ENCODE measurements at places on chromosomes 3 and 15.

DNA sequence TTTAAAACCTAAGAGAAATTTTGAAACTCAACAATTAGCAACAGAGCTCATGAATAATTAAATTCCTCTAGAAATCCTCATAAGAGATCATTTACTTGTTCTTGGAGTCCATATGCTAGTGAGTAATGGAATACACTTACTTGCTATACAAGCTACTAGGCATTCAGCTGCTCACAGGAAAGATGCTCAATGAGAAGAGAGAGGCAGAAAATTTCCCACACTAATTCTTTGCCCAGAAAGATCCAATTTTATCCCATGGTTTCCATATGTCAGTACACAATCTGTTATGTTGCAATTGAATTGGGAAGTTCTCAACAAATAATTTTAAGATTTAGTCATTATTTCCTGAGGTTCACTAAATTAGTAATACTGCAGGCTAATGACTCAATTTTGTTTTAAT is 310.4 kb downstream of the RYR3 start:
- no peak for DNase-seq

GRCh38 chr3:139532976-139533375 is 6.6 kb downstream of the RBP1 start:
- DNase-seq = no peak

- no peak for DNase-seq
These were observed 19.1 kb upstream of the FAM3D start for GRCh38 chr3:58685641-58686040.

DNA sequence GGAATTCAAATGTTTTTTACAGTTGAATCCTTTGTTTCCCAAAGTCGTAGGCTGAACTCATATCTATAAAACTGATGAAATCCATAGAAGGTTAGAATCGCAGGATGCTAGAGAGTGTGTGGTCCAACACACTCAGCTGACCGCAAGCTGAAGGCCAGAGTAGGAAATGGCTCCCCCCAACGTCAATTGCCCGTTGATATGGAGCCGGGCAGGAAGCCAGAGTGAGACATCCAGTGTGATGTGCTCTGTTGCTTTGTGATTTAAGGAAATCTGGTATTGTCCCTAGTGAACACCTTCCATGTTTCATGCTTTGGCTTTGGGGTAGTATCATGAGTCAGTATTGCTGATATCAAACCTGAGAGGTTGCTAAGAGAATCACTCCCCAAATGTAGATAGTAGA is 5.8 kb upstream of the MEX3B start:
- DNase-seq = no peak

DNA sequence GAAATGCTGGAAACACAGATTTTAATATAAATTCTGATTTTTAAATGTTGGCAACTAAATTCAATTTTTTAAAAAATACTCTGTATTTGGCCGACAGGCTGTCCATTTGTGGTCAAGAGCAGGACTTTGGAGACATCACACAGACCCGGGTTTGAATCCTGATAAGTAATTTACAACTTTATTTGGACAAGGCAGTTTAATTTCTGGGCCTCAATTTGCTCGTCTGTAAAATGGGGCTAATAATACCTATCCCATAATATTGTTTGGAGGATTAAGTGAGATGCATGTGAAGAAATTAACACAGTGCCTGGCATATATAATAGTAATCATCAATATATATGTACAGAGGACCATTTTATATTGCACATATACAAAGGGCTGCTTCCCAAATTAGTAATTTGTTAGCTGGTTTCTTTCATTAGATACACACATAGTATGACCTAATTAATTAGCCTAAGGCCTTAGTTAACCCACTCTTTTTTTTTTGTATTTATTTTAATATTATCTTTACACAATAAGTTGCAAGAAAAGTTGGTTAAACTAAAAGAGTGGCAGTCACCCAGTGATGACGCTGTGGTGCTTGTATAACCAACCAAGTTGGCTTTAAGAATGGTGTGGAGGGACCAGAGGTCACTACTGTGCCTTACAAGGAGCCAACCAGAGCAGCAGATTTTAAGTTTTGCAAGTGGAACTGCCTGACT is 665 bp downstream of the PIGB start:
- no peak for DNase-seq

DNA sequence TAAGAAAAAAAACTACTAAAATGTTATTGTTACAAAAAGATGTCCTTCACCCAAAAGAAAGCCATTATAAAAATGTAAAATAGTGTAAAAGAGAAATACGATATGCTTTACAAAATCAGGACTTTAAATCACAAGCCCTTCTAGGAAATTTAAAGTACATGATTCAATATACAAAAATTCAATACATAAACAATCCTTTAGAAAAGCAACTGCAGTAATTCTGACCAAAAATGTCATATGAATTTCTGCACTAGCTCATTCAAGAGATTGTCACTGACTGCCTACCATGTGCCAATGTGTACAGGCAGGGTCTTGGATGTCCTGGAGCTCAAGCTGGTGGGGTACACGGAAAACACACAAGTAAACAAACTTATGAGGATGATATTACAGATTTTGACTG is 2.5 kb downstream of the MORC1 start:
- DNase-seq = no peak

GRCh38 chr15:73822998-73823397 is 50.4 kb upstream of the TBC1D21 start:
- DNase-seq = no peak

GRCh38 chr3:64489361-64490044 is 198.3 kb downstream of the ADAMTS9 start:
- DNase-seq = no peak

DNA sequence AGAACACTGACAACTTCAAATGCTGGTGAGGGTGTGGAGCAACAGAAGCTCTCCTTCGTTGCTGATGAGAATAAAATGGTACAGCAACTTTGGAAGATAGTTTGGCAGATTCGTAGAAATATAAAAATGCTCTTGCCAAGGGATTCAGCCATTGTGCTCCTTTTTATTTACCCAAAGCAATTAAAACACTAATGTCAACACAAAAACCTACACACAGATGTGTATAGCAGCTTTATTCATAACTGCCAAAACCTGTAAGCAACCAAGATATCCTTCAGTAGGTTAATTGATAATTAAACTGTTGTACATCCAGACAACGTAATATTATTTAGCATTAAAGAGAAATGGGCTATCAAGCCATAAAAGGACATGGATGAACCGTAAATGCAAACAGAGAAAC is 37.8 kb upstream of the LSAMP start:
- no peak for DNase-seq

DNA sequence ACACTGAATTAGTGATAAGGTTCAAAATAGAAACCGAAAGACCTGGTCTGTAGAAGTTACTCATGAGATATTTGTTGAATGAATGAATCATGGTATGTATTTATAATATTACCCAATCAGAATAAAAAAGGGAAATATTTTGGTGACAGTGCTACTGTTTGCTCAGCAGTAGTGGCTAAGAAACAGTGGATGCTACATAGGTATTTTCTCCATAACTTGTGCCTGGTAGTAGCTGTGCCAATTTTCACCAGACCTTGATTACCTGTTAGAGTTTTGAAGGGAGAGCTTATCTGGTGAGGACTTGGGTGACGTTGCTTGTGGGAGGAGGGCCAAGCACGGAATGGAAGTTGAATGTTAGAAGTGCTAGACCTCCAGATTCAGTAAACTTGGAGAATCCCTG is 14.3 kb downstream of the LIMD1 start:
- no peak for DNase-seq

- DNase-seq = no peak
These were observed 3.4 kb downstream of the GAP43 start for GRCh38 chr3:115626721-115627120.

DNA sequence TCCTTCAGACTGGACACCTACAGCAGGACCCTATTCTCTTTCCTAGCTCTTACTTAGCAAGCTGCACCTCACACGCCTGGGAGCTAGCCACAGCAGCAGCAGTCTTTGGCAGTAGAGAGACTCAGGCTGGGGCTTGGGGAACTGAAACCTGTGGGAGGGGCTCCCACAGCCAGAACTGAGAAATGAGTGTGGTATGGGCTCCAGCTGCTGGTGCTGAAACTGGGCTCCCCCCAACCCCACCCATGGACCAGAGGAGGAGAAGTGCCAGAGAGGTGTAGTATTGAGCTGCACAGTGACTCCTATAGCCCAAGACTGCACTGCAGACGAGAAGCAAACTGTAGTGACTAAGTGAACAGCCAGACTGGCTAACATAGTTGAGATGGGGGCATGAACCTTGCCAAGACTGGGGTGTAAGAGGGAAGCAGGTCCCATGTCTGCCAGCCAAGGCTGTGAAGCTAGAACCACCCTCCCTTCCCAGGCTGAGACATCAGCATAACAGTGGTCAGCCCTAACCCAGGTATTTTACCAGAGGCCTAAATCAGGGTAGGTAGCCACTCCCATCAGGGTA is 62.5 kb downstream of the MYO5A start:
- peak; percentile 36 for DNase-seq

GRCh38 chr3:171163101-171164066 is 136.9 kb upstream of the SLC2A2 start:
- no peak for DNase-seq

DNA sequence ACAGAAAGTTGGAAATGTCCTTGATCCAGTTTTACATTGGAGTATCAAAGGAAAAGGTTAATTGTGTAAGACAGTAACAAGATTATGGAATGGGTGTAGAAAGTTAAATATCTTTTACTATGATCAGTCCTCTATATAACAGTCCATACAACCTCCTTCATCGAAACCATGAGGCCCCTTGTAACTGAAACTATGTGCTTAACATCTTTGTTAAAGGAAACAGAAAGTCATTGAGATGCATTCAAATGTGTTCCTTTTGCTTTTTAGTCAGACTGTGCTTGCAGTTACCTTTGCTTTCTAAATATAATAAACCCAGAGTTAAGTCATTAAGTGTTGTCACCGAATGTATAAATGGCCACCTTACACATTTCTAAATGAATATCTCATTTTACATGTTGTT is 1298.5 kb downstream of the ROBO2 start:
- no peak for DNase-seq

DNA sequence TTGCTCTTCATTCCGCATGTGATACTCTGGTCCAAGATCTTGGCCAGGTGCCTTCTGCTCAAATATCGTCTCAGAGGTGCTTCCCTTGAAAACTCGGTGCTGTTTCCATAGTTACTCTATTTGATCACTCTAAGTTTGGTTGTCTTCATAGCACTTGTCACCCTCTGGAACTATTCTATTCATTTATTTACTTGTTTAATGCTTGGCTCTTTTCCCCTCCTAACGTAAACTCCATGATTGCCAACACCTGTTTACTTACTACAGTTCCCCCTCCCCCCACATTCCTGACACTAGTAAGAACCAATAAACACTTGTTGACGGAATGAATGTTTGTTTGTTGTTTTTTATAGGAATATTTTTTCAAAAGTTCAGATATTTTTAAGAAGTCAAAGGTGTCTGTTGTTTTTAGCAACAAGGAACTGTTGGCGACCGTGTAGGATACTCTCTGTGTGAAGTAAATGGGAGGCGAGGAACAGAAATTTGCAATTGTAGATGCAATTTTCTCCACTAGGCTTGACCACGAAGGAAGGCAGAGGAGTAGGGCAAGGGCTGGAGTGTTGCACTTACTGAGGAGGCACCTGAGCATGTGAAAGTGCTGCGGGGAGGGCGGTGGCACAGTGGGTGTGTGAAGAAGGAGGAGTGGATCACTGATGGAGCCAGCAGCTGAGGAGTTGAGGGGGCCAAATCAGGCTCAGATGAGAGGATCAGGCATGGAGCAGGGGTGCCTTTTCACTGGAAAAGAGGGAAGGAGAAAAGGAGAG is 48.4 kb downstream of the MOBP start:
- no peak for DNase-seq

GRCh38 chr15:42932833-42933515 is 12.4 kb upstream of the TTBK2 start:
- DNase-seq = no peak

DNA sequence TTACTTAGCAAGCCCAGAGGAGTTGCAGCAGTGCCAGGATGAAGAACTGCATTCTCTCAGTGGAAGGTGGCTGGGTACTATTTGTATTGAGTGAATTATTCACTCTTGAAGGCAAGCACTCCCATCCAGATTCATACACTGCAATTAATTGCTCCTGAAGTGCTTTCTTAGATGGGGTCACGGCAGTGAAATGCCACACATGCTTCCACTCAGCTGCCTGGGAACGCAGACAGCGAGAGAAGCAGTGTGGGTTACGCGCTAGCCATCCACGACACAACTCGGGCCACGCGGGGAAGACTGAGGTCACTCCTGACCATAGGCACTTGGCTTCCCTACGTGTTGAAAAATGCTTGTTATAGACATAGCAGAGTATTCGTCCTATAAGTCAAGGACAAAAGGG is 30.8 kb upstream of the LMCD1 start:
- DNase-seq = no peak

GRCh38 chr3:31775383-31775782 is 205.7 kb downstream of the OSBPL10 start:
- DNase-seq = no peak

GRCh38 chr15:25244731-25245585 is 193.9 kb downstream of the UBE3A start:
- no peak for DNase-seq

DNA sequence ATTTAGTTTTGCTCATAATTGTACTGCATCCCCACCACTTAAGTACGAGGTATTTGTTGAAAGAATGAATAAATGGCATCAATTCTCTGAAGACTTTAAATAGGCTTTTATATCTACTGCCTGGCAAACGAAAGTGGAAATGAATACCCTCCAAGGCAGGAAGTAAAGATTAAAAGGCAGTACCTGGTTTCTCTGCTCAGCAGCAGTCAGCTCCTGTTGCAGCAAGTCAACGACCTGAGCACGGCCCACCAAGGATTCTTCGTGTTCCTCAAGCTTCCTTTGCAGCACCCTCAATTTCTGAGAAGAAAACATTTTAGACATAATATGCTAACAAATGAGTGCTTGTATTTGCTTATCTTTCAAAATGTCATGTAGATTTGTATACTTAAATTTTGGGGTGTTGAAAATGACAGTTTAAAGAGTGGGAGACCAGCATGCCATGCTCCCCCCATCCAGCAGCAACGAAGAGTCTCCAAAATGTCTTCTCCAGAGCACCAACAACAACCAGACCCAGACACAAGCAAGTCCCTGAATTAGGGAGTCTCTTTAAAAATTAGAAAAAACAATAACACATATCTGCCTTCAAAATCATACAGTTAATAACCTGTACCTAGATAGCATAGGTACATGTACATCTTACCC is 31.2 kb downstream of the GOLGB1 start:
- no peak for DNase-seq

GRCh38 chr15:65948383-65948782 is 79.1 kb downstream of the RAB11A start:
- DNase-seq = no peak

DNA sequence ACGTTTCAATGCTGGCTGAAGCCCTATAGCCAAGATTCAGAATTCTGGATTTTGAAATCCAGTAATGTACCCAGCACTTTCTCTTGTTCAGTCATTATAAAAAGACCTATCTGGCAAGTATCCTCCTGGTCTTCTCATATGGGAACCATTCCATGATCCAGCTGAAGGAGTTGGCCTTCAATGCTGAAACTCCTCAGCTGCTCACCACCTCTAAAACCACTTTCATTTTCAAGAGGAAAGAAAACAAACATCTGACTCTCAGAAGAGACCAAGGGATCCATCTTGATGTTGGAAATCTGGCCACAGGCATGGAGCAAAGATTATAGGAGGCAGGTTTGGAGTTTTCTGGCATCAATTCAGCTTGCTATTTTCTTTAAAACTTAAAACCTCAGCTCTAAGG is 235.4 kb downstream of the FMN1 start:
- no peak for DNase-seq

GRCh38 chr3:37609181-37610110 is 252.2 kb upstream of the CTDSPL start:
- no peak for DNase-seq

All from stimulated activated CD4-positive, alpha-beta T cell treated with anti-CD3 and anti-CD28 coated beads, TNF-alpha, amount 100 ng/mL, for 48 hours (primary cell).